ENCODE measurements at places on chromosomes 1 and 21.

DNA sequence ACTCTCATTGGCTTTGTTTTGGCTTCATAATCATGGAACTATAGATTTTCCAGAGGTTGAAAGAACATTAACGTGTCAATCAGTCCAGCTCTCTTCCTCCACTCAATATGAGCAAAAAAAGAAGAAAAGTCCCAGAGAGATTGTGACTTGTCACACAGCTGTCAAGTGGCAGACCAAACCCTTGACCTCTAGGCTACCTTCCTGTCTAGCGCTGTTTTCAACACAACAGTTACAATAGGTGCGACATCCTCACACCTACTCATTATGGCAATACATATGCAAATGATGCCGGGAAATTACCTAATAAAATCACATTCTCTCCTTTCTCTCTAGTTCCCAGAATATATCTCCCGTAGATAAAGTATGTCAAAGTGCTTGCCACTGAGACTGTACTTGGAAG lies 1.1 kb downstream of the WARS2 start:
- DNase-seq: no peak

DNA sequence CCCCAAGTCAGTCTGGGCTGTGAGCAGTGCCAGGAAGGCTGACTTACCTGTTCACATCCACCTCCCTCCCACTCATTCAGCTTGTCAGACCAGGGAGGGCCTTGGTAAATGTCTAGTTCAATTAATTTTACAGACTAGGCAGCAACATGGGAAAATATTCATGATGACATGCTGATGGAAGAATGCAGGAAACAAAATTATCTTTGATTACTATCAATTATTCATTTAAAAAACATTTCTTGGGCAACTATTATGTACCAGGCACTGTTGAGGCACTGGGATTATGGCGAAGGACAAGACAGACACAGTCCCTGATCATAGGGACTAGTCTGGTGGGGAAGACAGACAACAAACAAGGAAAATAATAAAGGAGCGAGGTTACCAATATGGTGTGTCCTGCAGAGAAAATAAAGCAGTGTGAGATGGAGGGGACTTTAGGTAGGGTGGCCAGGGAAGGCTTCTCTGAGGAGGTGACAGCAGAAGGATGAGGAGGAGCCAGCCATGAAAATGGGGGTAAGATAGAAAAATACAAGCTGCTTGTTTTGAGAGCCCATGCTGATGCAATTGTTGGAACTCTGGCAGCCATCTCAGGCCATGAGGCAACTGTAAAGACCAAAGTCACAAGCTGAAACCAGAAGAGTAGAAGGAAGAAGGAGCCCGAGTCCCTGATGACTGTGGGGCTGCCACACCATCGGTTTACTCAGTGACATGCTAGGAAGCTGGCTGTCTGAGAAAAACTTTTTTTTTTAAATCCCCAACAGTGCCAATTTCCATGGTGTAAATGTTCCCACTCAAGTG lies 14.0 kb downstream of the TRIM62 start:
- DNase-seq: no peak

DNA sequence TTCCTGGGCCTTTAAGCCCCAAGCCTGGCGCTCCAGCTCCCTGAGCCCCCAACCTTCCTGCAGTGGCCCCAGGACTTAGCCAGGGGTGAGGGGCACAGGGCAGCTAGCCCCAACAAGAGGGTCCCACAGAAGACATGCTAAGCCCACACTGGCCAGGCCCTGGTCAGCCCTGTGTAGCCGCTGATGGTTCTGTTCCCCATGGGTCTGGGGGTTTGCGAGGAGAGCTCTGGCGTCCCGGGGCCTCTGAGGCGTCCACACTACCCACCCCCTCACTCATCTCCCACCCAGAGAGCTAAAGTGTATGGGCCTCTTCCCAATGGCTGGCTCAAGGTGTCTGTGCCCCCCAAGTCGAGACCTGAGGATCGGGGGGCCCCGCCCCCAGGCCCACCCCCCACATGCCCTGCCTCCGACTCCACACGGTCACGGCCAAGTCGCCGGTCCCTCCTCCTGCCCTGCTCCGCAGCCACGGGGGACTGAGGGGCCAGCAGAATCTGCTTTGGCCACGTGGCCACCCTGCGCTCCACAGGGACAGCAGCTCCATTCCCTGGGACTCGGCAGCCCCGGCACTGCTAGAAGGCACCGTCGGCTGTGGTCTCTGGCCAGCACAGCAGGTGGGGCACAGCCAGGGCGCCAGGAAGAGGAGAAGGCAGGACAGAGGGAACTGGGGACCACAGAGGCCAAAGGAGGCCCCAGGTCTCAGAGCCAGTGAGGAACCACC lies 7.8 kb downstream of the TNFRSF18 start:
- DNase-seq: no peak

DNA sequence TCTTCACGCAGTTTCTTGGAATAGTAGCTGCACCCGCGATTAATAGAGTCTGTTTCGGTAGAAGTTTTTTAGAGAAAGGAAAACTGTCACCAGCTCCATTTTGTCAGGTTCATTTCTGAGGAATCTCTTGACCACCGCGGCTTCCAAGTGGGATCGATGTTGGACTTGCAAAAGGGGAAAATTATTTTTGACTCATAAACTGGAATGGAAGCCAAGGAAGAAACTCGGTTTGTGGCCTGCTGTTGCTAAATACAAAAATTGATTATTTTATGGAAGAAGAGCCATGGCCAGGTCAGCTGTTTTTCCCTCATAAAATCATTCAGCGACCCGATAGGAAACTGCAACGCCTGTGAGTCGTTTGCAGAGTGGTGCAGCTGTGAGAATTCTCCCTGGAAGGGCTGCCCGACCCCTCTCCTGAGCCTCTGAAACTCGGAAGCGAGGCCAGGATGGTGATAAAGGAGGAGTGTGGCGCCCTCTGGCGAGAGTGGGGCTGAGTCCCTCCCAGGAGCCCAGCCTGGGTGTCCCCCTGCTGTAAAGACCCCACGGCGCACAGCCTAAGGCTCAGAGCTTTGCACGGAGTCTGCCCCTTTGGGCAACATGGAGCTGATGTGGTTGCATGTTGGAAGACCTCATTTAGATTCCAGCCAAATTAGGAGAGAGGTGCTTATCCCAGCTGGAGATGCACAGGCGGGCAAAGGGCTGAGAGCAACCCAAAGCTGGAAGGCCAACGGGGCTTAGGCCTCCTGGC lies 83.6 kb upstream of the SLC25A33 start:
- no peak for DNase-seq

- no peak for DNase-seq
These were observed 1.3 kb upstream of the IL19 start for GRCh38 chr1:206769304-206769731.

DNA sequence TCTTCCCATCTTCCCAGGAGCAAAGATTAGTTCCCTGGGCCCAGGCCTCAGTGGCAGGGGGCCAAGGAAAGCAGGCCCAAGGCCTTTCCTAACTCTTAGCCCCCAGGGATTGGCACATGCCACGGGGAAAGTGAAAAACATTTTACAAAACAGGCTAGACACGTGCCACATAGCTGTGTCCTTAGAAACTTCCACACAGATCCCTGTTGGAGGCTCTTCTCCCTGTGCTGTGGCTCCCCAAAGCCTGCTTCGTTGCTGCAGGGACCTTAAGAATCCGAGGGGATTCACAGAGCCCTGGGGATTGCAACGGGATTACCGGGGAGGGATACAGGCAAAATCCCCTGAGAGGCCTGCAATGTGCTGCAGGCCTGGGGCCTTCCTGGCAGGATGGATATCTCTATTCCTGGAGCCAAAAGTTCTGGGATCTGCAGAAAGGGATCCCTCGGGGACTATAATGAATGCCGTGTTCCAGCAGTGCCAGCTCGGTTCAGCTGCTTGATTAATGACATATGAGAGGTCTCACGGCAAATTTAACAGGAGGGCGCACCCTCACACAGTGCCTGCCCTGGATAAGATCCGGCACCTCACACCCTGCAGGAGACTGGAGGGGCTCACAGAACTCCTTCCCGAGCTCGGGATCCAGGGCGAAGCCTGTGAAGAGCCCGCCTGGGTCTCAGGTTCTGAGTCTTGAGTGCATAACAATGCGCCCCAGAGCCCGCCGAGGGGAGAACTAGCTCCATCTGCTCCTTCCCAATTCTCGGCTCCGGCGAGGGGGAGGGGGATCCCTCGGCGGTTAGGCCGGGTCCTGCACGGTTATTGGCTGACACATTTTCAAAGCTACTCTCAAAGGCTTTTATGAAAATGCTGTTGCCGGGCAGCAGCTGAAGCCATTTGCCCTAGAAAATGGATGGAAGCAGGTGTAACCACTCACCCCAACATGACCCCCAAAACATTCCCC lies 15.3 kb upstream of the RGS8 start:
- DNase-seq: peak; percentile 97

GRCh38 chr21:25107708-25108107 lies 499.6 kb downstream of the MRPL39 start:
- DNase-seq: no peak

GRCh38 chr1:26023009-26023408 lies 1.4 kb downstream of the EXTL1 start:
- no peak for DNase-seq

- no peak for DNase-seq
These were observed 195.7 kb downstream of the SLC44A5 start for GRCh38 chr1:75415187-75415586.

DNA sequence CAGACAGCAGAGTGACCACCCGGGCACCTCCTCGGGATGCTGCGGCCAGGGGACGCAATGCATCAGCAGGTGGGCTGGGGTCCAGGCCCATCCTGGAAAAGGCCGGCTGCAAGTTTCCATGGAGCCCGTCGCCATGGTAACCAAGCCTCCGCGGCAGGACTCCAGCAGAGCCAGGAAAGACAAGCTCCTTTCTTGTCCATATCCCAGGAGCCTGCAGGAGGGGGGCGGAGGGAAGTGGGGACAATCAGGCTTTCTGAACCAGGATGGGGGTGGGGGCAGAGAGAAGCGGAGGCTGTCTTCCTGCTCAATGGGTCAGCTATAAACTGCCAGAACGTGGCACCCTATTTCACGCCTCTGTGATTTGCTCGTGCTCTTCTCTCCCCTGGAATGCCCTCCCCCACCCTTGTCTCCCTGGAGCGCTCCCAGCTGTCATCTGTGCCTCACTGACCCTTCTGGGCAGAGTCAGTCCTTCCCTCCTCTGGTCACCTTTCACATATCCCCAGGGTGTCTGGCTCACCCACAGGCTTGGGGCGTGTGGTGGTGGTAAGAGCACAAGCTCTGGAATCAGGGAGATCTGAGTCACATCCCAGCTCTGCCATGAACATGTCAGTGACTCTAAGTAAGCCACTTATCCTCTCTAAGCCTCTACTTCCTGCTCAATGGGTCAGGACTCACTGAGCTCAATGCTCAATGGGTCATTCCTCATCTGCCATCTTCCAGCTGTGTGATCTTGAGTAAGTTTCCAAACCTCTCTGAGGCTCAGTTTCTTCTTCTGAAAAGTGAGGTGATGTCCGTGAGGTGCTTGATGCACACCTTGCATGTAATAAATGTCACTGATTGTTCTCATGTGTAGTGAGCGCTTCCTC lies 58.9 kb upstream of the LAPTM5 start:
- no peak for DNase-seq

DNA sequence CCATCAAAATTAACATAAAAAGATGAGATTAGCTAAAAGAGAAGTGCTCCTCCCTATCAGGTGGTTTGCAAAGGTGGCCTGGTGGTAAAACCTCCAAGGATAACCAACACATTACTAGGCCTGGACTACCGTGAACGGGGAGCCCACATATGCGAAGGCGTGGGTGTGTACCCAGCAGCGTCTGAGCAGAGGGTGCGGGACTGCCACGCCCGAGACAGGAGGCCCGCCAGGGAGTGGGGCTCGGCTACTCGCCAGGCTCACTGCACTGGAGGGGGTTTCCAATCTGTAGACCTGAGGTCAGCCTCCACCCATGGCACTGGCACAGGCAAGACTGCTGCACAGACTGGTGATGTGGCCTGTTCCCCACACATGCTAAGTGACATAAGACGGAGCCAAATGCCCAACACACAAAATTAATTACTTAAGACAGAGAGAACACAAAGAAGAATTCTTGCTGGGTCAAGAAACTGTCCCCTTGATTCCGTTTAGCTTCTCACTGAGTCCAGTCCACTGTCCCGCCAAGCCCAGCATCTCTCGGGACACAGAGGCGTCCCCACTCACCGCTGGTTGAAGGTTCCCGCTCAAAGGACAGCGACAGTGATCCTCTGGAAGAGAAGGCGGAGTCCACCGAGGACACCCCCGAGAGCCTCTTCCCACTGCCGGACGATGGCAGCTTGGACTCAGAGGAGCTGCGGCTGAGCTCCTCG lies 23.4 kb downstream of the RIPK4 start:
- DNase-seq: no peak

GRCh38 chr1:20584890-20585289 lies 4.0 kb upstream of the CDA start:
- no peak for DNase-seq

GRCh38 chr1:197092491-197093023 lies 25.5 kb upstream of the F13B start:
- no peak for DNase-seq

- no peak for DNase-seq
These were observed 3.1 kb downstream of the TNNI1 start for GRCh38 chr1:201418461-201418860.

DNA sequence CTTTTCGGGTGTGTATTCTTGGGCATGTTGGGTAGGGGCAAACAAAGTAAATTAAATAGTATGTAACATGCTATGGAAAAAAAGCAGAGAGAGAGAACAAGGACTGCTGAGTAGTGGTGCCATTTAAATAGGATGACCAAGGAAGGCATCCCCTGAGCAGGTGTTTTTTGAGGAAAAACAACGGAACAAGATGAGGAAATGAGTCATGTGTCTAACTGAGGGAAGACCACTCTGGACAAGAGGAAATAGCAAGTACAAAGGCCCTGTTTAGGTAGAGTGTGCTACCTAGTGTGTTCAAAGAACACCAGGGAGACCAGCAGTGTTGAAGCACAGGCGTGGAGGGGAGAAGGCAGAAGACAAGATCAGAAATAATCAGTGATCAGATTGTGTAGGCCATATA lies 20.1 kb upstream of the GUCA2A start:
- DNase-seq: no peak

DNA sequence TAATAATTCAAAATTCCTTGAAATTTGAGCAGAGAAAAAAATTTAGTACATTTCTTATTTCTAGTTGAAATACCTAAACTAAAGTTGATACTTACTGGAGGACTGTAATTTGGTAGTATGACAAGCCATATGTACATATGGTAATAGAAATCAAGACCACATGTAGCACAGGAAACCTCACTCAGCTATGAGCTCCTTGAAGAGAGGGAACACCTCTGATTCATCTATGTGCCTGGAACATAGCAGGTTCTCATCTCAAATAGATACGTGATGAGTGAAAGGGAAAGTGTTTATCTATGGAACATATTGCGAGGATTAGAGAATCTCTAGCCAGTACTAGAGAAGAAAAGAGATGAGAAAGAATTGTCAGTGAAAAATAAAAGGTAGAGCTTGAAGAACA lies 47.9 kb upstream of the GNG4 start:
- no peak for DNase-seq

- no peak for DNase-seq
These were observed 388.7 kb downstream of the USH2A start for GRCh38 chr1:216034506-216034905.

GRCh38 chr1:18805925-18806849 lies 53.3 kb downstream of the TAS1R2 start:
- no peak for DNase-seq

GRCh38 chr1:99887890-99888289 lies 37.7 kb downstream of the AGL start:
- no peak for DNase-seq

GRCh38 chr1:41919764-41920397 lies 1.2 kb upstream of the HIVEP3 start:
- DNase-seq: no peak

Data from NCI-H446 treated with DMSO at 0.1 percent for 48 hours (cell line).